ENCODE measurements at places on chromosomes 7 and 10.
A peak's percentile ranks its signal among the peaks of the same experiment; 100 is the strongest.

DNA sequence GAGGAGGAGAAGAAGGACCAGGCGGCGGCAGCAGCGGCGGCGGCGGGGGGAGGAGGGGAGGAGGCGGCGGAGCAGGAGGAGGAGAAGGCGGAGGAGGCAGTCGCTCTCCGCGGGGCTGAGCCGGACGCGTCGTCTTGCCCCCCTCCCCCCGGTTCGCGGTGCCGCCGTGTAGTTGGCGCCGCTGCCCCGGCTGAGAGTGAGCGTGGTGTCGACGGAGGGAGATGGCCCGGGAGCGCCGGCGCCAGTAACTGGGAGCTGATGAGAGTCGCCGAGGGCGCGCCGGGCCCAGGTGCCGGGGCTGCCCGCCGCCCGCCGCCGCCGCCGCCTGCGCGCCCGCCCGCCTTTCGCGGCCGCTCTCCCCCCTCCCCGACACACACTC lies 257 bp downstream of the WAC start:
- no peak for DNase-seq

DNA sequence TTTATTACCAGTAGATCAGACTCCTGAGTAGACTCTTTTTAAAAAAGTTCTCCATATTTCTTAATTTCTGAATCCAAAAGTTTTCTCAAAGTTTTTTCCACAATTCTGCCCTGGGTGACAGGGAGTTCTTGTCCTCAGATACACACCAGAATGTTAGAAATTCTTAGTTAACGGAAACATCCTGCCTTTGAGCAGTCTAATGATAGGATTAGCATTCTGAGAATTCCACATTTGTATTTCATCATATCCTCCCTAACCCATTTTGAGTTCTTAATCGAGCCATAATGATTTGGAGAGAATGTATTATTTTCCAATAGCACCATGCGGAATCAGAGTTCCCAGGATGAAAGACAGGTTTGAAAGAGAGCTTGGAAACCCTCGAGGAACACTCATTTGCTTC lies 28.9 kb upstream of the MRPS33 start:
- DNase-seq, result no peak

GRCh38 chr7:66740302-66740979 lies at the start of gene RABGEF1:
Gene RABGEF1, plus strand, starts transcription at chr7:66740733. Its CDS starts 31,167 bp downstream, at chr7:66771900.
- DNase-seq, result peak; percentile 98

DNA sequence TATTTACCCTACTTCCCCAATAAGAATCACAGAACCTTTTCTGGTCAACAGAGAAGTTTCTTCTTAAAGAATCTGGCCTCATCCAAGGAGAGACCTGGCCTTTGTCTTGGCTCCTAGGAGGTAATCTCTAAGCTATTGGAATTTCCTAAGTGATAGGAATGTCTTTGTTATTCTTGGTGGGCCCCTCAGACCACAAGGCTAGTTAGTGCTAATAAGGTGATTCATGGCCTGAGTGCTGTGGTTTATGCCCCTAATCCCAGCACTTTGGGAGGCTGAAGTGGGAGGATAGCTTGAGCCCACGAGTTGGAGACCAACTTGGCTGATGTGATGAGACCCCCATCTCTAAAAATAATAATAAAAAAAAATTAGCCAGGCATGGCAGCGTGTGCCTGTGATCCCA lies 60.0 kb upstream of the CYP2C18 start:
- no peak for DNase-seq

DNA sequence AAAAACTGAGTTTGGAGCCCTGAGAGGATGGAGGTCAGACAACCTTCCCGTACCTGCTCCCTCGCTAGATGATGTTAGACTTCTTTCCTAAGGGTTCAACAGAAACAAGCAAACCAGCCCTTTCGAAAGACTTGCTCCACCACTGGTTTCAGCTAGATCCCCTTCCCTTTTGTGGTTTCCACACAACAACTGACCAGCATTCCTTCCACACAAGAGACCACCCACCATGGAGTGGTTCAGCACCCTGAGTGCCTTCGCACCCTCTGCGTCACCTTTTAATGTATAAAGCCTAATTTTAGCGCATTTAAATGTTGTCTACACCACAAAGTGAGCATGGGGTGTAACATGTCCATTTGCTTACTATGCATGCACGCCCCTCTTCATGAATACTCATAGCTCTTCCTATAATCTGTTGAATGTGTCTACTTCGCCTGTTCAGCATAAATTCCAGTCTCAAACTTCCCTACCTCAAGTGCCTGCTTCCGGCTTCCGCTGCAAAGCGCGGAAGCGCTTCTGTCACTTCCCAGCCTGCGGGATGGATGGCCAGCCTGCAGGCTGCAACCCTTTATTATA lies 69.0 kb downstream of the TACC2 start:
- DNase-seq, result no peak

GRCh38 chr7:103380395-103381191 lies 33.1 kb downstream of the PSMC2 start:
- no peak for DNase-seq

DNA sequence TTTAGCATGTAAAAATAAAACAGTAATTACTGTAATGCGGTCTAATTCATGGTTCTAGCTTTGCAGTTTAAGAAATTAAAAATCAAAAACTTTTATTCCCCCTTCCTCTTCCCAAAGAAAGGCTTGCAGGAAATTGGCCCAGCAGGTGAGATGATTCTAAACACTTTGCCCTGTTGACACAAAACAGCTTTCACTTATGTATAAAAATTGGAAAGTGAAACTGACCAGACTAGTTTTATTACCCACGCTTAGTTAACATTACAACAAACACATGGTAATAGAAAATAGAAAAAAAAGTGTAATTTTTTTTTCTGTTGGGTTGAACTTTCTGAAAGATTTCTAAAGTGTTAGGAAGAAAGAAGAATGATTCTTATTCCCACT lies 1.2 kb upstream of the CCDC6 start:
- no peak for DNase-seq

DNA sequence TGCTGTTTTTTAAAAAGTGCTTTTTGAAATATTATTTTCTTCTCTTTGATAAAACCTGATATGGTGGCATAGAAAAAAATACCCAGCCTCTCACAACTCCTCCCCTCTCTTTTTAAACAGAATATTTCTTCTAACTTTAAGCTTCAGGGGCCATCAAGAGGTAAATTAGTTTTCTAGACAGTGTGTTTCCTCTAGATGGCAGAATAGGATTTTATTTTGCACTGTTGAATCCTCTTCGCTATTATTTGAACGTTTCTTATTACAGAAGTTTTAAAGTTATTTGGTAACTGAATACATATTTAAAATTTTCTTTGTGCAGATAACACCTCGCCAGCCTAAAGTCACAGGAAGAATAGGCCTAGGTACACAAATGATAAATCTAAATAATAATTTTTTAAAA lies 30.3 kb downstream of the ARL5B start:
- no peak for DNase-seq

- DNase-seq, result no peak
Measured at GRCh38 chr10:126243971-126244370, 144.3 kb downstream of the ADAM12 start.

- DNase-seq, result no peak
Measured at GRCh38 chr7:117066668-117067067, 113.4 kb downstream of the ST7 start.

- DNase-seq, result no peak
Measured at GRCh38 chr7:90224195-90224594, 12.7 kb downstream of the STEAP2 start.
